Stimulated activated CD8-positive, alpha-beta memory T cell treated with anti-CD3 and anti-CD28 coated beads, Interleukin-4, amount 100 ng/mL, for 48 hours (primary cell): ENCODE measurements at places on chromosomes 2 and 18.

DNA sequence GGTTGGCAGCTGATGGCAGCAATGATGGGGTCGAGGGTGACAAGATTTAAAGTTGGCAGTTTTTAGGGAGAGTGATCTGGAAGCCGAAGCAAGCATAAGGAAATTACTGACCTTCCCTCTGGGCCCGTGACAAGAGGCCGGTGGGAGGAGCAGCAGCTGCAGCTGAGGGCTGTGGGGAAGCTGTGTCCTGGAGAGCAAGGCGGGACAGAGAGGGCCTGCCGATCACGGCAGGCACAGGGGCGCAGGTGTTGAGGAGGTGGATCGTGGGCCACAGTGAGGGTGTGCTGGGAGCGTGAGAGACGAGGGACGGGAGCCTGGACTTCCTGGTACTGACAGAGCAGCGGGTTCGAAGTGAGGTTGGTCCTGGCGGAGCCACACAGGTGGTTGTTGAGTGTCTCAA, 31.0 kb downstream of the TRAF3IP1 start:
- DNase-seq = no peak

DNA sequence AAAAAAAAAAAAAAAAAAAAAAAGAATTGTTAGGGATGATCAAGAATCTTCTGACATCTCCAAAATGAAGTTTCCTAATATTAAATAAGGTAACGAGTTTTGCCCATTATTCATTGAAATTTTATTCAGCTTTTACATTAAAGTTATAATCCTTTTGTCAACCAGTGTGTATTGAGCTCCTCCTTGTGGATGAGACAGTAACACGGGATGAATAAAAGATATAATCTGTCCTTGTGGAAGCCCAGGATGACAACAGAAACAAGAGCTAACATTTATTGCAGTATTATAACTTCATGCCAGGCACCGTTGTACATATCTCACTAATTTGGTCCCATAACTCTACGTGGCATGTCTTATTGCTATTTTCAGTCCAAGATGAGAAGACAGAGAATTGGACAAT, 33.4 kb upstream of the SERPINB7 start:
- no peak for DNase-seq

GRCh38 chr18:46722051-46722450, 34.8 kb downstream of the ST8SIA5 start:
- DNase-seq = no peak

- DNase-seq = no peak
Measured at GRCh38 chr2:47243596-47244323, 88.7 kb upstream of the STPG4 start.

GRCh38 chr18:49169037-49169521, 218.3 kb upstream of the SMAD7 start:
- peak; percentile 35 for DNase-seq
